ENCODE measurements at places on chromosomes 12 and 14.

DNA sequence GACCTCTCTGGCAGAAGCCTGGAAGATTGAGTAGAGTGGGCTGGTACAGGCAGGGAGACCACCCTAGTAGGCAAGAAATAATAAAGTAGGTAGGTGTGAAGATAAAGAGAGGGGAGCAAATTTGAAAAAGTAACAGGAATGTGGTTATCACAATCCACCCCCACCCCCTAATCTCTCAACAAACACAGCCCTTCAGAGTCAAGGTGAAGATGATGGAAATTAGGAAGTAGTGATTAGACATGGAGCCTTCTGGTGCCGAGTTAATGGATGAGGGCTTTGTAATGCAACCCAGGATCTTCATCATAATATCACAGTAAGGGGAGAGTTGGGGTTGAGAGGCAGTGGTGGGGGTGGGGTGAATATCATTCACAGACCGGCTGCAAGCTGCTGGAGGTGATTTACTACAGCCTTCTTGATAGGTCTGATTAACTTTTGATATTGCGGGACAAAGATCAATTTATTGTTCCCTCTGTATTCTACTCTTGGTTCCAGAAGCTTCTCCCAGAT lies 29.2 kb upstream of the CRY1 start:
- no peak overlapping the region for H3K4me3 ChIP-seq
- no peaks in the 10 kb centered on the region for H3K4me1 ChIP-seq
- no peak overlapping the region for H3K27ac ChIP-seq
- DNase-seq: no peak

DNA sequence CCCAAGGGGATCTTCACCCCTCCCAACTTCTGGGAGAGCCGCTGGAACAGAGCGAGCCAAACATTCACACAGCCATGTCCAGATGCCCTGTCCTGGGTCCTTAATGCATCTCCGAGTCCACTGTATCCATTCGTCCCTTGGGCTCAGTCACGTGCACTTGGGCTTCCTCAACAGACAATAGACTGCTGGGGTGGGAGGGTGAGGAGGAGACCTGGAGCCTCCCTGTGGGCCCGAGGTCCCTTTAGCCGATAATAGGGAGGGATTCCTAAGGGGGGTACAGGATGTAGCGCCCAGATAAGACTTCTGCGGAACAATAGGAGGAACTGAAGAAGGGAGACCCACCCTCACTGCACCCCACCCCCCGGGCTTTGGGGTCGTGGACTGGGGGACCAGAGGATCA lies 6.7 kb downstream of the ARHGEF25 start:
- peaks cover 32% of the 10 kb centered on the region for H3K27me3 ChIP-seq
- H3K36me3 ChIP-seq: peaks cover 36% of the 10 kb centered on the region
- no peak overlapping the region for H3K27ac ChIP-seq
- no peak overlapping the region for H3K4me3 ChIP-seq
- H3K4me1 ChIP-seq: no peaks in the 10 kb centered on the region

DNA sequence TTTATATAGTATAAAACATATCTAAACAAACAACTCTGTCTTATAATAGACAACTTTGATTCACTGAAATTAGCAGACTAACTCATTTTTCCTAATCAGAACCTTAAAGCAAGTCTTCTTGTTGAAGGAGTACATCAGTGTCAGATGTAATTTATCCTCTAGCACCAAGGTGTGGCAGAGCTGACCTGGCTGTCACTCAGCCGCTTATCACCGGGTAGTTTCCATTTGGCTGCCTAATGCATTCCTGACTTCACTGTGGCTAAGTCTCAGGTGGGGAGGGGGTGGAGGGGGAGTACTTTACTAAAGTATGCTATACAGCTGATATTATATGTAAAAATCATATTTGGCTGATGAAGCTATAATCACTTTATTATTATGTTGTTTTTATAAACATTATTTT lies 339.9 kb upstream of the RGS6 start:
- no peak for DNase-seq
- H3K27me3 ChIP-seq: no peaks in the 10 kb centered on the region
- H3K4me3 ChIP-seq: no peak overlapping the region
- H3K27ac ChIP-seq: peak overlapping the region; percentile 34
- peaks cover 1% of the 10 kb centered on the region for H3K36me3 ChIP-seq

DNA sequence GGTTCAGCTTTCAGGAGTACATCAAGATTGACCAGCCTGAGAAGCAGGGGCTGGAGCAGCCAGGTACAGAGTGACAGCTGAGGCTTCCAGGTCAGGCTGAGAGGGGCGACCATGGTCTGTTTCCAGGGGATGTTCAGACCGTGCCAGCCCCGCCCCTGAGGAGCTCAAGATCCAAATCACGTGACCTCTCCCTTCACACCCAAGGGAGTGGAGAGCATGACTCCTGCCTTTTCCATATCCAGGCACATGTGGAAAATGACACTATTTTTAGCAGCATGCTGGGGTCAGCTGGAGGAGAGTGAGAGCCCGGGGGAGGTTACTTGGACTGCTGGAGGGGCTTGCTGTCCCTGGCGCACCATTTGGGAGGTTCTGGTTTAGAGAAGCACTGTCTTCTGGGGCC lies 92.7 kb downstream of the B4GALNT3 start:
- no peak for DNase-seq
- no peak overlapping the region for H3K27ac ChIP-seq
- no peaks in the 10 kb centered on the region for H3K4me1 ChIP-seq
- H3K36me3 ChIP-seq: no peaks in the 10 kb centered on the region
- peaks cover 67% of the 10 kb centered on the region for H3K27me3 ChIP-seq

DNA sequence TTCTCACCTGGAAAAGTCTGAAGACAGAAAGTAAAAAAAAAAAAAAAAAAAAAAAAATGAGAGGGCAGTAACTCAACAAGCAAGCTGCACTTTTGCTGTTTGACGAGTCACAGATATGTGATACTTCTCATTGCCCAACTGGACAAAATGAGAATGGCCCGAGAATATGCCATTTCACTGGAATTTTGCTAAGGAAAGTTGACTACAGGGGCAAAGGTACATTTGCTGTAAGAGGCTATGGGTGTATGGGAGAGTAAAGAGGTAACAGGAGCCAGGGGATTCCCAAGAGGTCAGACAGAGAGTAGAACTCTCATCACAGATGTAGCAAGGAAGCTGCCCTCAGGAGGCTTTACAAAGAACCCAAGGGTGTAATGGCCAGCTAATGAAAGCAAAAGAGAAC lies 22.9 kb downstream of the KIF21A start:
- DNase-seq: no peak
- no peaks in the 10 kb centered on the region for H3K27me3 ChIP-seq
- no peak overlapping the region for H3K4me3 ChIP-seq
- no peaks in the 10 kb centered on the region for H3K36me3 ChIP-seq
- H3K4me1 ChIP-seq: no peaks in the 10 kb centered on the region

Measured in IMR-90 (cell line).